ENCODE measurements at places on chromosomes 13 and 19. TPM values are rescaled to one million over a fixed set of nuclear protein-coding genes. Genes with fewer than 3 reads are reported as not detected.

DNA sequence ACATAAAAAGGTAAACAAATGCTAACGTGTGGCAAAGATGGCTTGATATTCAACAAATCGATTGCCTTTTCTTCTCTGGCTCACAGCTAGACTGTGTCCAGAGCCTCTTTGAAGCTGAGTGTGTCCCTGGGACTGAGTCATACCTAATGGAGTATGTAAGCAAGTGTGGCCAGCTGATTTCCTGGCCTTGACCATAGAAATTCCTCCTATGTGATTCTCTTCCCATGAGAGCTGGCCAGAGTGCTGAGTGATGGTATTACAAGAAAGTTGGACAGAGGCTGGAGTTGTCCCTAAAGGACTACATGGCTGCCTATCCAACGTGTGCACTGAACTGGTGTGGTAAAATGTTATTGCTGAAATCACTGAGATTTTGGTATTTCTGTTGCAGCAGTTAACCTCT, 320.1 kb upstream of the SLC10A2 start:
- no peak for DNase-seq

DNA sequence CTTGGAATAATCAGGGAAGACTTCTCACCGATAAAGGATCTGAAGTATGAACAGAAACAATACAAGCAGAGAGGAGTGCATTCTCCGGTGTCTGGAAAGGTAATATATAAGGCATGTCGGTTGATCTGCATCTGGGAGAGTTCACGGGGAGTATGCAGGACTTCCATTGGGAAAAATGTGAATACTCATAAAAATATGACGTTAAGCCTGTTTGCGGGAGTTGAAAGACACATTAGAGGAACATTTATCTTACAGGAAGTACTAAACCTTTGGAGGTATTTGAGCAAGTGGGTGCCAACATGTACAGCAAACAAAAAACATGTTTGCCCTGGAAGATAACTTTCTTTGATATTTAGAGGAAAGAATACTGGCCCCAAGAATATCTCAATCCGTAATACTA, 286.8 kb downstream of the SLITRK6 start:
- no peak for DNase-seq

CCDC70 gene
- total RNA-seq = not detected

ZNF486 gene
- total RNA-seq = 14.3 TPM

- DNase-seq = no peak
Observed at GRCh38 chr19:49217382-49217781, 59.8 kb downstream of the TRPM4 start.

SIGLEC12 gene
- not detected for total RNA-seq

DNA sequence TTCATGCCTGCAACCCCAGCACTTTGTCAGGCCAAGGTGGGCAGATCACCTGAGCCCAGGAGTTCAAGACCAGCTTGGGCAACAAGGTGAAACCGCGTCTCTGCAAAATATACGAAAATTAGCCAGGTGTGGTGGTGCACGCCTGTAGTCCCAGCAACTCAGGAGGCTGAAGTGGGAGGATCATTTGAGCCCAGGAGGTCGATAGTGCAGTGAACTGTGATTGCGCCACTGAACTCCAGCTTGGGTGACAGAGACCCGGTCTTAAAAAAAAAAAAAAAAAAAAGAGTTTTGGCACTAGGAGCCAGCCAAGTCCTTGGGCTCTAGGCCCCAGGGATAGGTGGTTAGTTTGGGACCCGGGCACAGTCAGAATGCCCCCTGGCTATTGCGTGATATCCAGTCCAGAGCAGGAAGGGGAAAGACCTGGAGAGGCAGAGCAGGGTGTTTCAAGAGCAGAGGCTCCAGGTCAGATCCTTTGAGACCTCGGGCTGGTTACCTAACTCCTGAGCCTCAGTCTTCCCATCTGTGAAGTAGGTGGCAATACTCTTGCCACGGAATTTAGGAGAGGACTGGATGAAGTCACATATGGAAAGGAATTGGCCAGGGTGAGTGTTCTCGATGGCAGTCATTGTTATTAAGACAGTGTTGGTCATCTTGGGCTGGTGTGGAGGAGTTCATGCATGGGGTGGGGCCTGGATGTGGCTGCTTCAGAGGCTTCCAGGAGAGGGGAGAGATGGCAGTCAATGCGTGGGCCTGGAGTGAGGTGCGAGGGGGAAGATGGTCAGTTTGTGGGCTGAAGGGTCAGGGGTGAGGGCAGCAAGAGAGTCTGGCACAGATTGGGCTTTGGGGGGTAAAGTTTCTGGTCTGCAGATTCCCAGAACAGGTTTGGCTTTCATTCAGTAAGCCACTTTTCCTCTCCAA, 2.8 kb downstream of the PPP1R37 start:
- no peak for DNase-seq

SLC7A1 gene
- total RNA-seq = 71.0 TPM

DNA sequence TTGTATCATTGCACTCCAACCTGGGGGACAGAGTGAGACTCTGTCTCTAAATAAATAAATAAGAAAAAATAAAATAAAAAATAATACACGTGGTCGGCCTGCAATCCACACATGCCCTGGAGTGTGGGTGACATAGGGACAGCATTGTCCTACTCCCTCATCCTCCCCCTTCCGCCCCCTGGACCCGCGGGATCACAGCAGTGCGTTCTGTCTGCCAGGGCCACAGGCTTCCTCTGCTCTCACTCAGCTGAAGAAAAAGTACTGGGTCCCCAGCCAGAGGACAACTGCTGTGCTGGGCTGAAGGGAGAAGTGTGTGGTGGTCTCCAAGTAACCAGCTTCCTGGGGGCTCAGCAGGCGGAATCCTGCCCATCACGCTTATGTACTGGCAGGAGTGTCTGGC, 6.3 kb downstream of the BCAT2 start:
- no peak for DNase-seq

SRRM5 gene
- 0.51 TPM for total RNA-seq

CYP2A7 gene
- total RNA-seq = not detected

GRCh38 chr19:1860042-1860775, 3.2 kb downstream of the KLF16 start:
- DNase-seq = no peak

ADGRE3 gene
- total RNA-seq = not detected

- DNase-seq = no peak
Observed at GRCh38 chr13:43473437-43473836, 313.3 kb downstream of the ENOX1 start.

DNA sequence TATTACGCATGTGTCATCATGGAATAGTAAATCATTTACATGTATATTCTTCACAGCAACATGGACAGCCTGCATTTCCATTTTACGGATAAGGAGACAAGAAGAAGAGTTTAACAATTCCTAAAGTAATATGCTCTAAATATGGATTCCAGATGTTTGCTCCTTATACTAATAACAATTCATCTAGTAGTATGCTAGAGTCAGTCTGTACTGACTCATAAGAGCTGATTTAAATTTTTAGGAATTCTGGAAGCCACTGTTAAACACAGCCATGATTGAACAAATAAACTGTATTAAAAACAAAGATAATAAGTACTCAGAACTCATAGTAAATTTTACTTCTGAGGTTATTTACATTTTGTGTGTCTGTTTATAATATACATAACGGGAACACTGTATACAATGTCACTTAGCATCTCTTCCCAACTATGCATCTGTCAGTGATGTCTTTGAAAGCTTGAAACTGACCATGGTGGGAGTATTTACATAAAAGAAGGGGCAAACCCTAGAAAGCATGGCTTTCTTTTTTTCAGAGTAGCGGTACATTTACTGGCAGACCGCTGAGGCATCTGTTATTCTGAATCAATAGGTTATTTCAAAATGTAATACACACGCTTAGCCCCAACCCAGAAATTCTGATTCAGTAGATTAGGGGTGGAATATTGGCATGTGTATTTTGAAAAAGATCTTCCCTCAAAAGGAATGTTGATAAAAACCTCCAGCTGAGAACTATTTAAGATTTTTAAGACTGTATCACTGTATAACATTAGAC, 12.9 kb downstream of the ZC3H13 start:
- DNase-seq = no peak

COL4A2 gene
- 159 TPM for total RNA-seq

ZNF471 gene
- not detected for total RNA-seq

DNA sequence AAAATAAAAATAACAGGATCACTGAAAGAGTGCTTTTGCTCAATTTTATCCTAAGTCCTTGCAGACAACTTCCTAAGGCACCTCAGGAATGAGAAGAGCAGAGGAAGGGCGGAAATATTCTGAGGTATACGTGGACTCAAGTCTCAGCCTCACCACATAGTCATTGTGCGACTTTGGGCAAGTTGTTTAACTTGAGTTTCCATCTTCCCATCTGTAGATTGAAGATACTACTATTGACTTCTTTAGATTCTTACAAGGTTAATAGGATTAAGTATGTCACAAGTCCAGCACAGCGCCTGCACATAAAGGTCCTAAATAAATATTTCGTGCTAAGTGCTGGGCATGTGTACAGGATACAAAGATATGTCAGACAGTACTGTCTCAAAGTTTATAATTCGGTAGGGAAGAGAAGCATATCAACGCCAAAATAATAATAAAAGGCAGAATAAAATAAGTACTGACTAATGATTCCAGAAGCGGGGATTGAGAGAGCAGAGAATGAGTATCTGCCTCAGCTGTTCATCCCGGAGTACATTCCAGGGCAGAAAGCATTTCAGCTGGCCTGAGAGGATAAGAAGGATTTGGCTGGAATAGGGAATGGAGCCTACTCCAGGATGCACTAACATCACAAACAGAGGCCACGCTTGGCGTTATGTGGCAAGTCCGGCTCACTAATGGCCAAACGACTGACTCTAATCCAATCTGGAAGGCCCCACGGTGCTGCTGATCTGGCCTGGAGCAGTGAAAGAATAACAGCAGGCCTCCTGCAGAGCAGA, 139.7 kb downstream of the FLT1 start:
- no peak for DNase-seq

ZNF284 gene
- 4.5 TPM for total RNA-seq

- DNase-seq = no peak
Observed at GRCh38 chr19:41123716-41124294, 9.6 kb downstream of the CYP2F1 start.

GRCh38 chr13:73187106-73187505, 128.3 kb downstream of the KLF5 start:
- no peak for DNase-seq

DNA sequence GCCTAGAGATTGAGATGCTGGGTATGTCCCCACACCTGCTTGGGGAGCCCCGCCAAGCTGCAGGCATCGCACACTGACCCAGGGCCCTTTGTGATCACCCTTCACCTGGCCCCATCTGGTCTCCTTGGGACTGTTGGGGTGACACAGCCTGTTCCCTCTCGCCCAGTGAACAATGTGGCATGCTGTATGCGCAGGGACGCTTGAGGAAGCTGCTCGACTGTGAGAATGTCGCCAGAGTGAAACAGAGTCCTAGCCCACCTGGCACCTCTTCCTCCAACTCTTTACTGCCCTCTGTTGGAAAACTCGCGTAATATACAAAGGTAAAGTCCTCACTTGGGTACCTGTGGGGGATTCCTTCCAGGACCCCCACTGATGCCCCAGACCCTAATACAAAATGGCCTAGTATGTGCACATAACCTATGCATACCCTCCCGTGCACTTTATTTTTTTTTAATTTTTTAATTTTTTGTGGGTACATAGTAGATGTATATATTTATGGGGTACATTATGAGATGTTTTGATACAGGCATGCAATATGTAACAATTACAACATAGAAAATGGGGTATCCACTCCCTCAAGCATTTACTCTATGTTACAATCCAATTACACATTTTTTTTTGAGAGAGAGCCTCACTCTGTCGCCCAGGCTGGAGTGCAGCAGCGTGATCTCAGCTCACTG, 9.0 kb downstream of the BLOC1S3 start:
- DNase-seq = no peak

- peak; percentile 42 for DNase-seq
Observed at GRCh38 chr13:32650705-32651311, 64.6 kb downstream of the PDS5B start.

NALCN gene
- total RNA-seq = 0.35 TPM

DNA sequence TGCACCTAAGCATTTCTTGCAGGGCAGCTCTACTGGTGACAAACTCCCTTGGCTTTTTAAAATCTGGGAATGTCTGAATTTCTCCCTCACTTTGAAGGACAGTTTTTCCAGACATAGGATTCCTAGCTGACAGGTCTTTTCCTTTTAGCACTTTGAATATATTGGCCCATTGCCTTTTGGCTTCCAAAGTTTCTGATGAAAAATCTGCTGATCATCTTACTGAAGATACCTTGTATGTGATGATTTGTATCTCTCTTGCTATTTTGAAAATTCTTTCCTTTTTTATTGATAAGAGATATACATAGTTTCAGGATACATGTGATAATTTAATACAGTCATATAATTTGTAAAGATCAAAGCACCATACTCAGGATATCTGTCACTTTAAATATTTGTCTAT, 211.1 kb downstream of the ZIC5 start:
- DNase-seq = no peak

DNA sequence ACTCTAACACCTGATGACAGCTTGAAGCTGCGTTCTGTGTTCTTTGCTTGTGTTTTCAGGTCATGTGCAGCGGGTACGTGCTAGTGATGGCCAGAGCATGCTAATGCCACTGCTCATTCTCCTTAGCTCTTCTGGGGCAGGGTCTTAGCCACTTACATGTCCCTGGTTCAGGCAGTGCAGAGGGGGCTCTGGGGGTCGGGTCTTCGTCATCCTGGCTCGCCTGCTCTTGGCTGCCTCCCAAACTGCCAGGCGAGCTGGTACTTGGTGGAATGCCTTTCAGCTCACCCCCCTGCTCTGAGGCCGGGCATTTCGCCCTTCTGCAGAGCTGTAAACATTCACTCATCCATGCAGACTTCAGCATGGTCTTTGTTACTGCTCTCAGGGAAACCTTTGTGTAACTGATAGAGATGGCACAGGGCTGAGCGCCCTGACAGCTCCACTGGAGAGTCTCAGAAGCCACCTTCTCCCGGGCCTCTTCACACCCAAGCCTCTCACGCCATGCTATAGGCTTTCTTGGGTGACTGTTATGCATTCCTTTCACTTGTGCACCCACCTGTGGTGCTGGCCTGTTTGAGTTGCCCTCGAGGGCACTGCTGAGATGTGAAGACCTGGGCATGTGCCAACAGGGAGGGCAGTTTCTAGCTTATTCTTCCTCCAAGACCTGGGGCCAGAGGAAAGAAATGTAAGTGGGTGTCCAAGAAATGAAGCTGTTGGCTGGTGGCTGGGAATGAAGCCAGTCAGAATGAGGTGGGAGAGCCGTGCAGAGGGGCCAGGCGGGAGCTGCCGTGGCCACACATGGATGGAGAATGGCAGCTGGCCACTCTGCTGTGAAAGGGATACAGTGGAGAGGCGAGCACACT, 24.4 kb downstream of the FAM124A start:
- DNase-seq = no peak

DNA sequence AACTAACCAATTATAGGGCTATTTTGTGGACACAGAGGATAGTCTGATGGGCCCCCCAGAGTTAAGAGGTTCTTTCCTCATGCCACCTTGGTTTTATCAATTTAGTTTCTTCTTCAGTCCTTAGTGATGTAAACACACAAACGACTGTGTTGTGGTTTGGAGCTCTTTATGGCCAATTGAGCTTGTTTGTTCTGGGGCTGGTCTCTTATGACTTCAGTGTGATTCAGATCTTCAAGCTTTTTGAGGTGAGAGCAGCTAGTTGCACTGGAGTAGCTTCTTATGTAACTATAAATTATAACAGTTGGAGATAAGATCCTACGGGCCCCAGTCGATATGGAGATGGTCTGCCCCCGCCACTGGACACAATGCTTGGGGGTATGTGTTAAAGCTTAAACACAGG, 22.0 kb upstream of the GJB6 start:
- DNase-seq = no peak

Measured in neural crest cell (in vitro differentiated cells).